ENCODE measurements at places on chromosomes 4 and X.

- no peak for DNase-seq
These were observed 1.5 kb upstream of the IL1RAPL1 start for GRCh38 chrX:28585767-28586166.

DNA sequence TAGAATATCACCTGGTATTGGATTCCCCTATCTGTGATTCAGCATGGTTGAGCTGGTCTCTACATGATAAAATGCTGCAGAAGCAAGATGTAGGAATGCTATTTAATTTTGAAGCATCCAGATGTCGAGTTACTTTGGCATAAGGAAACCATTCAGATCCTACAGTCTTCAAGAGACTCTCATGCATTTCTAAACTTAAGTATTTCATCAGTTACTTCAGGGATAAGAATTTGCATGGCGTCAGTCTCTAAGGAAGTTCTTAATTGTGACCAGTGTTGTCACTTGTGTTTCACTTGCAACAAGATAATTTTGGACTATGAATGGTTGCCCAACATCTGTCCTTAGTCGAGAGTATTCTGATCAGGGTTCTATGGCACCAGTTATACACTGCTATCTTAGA is 192.4 kb downstream of the CCNG2 start:
- DNase-seq, result no peak

GRCh38 chr4:46506876-46507275 is 116.9 kb upstream of the GABRA2 start:
- no peak for DNase-seq

- no peak for DNase-seq
These were observed 333.8 kb downstream of the C4orf33 start for GRCh38 chr4:129429581-129430320.

GRCh38 chrX:111302284-111302683 is 32.0 kb upstream of the CAPN6 start:
- DNase-seq, result no peak

DNA sequence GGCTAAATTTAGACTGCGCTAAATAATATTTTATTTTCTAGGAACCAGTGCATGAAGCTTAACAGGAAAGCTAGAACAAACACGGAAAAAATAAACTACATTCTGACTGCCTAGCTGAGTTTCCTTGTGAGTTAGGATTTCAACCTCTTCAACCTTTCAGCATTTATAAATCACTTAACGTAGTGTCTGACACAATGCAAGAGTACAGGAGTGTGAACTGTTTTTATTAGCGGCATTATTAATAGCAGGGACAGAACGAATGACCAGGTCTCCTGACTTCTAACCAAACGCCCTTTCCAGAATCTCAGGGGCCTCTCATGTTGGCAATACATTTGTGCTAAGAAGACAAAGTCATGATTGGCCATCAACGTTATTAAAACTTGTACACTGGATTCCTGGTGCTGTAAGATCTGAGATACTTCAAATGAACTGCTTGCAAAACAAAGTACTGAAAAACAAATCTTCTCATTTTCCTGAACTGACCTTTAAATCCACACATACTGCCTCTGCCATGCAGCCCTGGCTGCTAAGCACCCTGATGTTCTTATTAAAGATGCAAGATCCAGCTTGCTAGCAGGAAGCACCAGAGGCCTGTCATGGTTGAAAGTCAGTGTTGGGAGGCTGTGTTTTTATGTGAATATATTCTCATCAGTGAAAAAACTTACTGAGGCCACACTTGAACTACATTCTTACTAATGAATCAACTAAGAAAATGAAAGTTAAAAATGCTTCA is 380.4 kb upstream of the CPEB2 start:
- DNase-seq, result no peak

GRCh38 chr4:30847167-30847566 is 127.0 kb downstream of the PCDH7 start:
- no peak for DNase-seq

- no peak for DNase-seq
These were observed 21.0 kb downstream of the COL4A6 start for GRCh38 chrX:108417257-108417656.

DNA sequence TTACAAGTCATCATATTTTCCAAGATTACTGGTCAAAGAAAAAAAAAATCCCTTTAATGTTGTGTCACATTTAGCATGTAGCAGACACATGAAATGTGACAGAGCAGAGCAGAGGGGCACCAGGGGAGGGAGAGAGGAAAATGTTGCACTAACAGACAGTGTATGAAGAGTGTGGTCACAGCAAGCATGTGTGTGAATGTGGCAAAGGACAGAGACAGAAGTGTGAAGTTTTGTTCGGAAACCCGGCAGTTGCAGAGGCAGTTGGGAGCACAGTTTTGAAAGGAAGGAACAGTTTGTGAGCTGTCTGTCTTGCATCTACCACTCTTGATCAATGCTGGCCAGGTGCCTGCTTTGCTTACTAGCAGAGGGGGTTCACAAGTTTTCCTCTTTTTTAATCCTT is 83.9 kb upstream of the MAP3K15 start:
- DNase-seq, result no peak

- DNase-seq, result no peak
These were observed 157.3 kb upstream of the RAPGEF2 start for GRCh38 chr4:158945529-158946108.

DNA sequence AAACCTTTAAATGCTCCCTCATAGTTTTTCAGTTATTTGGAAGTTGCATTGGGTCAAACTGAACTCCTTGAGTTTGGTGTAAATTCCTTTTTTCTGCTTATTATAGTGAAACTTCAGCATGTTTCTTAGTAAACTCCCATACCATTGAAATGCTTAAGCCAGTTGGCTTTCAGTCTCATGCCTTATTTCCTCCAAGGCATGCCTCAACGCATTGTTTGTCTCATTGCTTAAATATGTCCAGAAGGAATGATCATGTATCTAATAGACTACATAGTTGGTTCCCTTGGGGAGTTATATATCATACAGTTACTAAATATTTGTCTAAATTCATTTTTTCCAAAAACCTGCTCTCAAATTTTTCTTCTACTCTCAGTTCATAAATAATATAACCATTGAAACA is 114.0 kb downstream of the STOX2 start:
- no peak for DNase-seq

DNA sequence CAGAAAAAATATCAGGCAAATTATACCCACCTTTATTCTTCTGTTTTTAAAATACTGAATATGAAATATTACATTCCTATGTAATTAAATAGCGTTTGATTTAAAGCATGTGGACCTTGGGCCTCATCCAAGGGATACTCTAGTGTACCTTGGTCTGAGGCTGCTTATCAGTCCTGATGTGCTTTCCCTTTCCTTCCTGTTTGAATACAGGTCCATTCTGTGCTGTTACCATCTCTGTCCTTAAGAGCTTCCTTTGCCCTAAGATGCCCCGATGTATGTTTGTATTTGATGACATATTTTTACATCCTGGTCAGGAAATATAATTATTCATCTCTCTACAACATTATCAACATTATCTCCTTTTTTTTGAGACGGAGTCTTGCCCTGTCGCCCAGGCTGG is 24.1 kb downstream of the FAT4 start:
- no peak for DNase-seq

DNA sequence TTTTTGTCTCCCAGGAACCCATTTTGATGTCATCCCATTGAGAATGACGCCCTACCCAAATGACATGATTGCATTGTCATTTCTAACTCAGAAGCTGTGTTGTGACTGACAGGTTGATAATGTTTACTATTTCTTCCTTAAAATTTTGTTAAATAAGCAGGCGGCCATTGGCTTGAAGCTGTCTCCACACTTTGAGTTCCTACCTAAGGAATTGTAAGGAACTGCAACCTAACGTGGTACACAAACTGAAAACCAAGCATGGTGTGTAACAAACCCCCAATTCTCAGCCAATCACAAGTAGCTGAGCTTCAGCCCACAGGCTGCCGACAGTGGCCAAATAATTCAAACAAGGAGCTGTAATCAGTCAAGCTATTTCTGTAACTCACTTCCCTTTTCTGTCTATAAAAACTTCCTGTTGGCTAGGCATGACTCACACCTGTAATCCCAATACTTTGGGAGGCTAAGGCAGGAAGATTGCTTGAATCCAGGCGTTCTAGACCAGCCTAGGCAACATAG is 2.9 kb upstream of the MND1 start:
- no peak for DNase-seq

GRCh38 chr4:61203436-61203790 is 3.3 kb downstream of the ADGRL3 start:
- no peak for DNase-seq

DNA sequence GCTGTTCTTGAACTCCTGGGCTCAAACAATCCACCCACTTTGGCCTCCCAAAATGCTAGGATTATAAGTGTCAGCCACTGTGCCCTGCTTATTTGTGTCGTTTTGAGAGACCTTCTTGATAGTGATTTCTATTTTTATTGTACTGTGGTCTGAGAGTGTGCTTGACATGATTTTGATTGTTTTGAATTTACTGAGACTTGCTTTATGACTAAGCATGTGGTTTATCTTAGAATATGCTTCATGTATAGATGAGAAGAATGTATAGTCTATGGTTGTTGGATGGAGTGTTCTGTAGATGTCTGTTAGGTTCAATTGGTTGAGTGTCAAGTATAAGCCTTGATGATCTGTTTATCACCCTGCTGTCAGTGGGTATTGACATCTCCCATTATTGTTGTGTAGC is 789.3 kb downstream of the IL1RAPL1 start:
- DNase-seq, result no peak

GRCh38 chr4:107392951-107393350 is 327.1 kb downstream of the PAPSS1 start:
- DNase-seq, result no peak

- DNase-seq, result no peak
These were observed 275.8 kb upstream of the IL1RAPL1 start for GRCh38 chrX:28311466-28311865.

DNA sequence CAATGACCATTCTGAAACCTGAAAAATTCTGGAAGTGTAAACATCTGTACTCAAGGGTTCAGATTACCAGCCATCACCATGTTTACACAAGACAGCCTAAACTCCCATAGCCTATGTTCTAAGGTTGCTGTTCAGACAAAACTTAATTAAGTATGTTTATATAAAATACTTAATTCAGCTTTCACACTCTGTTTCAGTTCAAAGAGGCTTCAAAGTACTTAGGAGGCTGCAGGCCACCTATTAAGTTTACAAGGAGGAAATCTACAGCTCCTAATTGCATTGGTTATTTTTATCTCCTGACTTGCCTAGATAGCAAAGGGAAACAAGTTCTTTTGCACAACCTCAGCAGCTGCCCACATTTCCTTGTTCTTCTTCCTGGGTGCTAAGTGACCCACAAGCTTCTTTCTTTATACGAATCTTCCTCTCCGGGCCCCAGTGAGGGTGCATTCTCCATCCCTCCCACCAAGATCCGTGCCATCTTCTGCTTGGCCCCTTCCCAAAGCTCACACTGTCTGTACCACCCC is 2.0 kb downstream of the GAK start:
- DNase-seq, result no peak

DNA sequence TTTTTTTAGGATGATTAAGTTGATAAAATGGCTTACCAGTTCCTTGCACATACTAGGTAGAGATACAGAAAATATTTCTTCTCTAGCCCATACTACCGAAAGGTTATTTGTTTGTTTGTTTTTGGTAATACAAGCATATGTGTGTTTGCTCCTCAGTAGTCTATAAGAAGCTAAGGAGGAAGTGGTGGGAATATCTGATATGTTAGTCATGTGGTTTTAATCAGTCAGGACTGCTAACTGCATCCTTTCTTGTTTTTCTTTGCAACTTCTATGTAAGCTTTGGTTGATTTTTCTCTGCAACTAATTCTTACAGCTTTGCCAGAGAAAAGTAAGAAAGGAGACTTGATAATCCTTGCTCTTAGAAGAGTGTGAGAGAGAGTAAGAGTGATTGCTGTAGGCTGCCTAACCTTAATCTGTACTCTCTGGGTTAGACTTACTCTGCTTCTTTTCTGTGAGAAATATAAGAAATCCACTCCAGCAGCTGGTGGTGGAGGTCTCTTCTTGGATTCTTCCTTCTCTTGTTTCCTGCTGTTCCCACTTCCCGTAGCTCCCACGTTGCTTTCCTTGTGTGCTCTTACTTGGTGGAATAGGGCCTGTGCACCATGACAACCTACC is 28.3 kb downstream of the SEPTIN11 start:
- no peak for DNase-seq

DNA sequence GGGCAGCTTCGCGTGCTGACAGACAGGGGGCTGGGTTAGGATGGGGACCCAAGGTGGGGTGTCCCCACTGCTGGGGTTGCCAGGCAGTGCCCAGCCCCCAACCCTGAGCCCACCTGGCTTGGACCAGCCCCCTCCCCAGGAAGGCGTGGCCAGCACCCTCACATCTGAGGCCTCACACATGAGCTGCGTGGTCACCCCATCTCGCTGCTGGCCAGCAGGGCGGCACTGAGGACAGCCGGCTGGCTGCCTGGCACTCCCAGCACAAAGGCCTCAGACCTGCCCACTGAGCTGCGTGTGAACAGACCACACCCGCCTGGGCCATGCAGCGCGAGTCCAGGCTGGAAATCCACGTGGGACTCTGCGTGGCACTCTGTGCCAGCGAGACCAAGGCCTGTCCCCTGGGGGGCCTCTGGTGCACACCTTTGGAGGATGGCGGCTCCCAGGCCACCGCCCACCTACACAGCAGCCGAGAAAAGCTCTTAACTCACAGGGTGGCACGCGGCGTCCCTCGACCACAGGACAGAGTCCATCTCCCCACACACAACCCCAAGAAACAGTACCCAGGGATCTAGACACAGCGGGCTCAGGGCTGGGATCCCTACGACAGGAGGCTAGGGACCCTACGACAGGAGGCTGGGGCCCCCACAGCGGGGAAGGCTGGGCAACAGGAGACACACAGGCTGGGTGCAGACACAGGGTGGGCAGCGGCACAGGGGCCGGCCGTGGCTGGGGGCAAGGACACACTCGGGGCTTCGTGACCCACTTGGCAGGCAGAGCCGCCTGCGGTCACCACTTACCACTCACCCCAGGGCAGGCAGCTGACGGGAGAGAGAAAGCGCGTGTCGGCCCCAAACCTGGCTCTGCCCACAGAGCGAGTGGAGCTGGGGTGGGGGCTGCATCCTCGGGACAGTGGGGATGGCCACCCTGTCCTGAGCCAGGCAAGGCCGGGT is 9.8 kb downstream of the DGKQ start:
- no peak for DNase-seq

DNA sequence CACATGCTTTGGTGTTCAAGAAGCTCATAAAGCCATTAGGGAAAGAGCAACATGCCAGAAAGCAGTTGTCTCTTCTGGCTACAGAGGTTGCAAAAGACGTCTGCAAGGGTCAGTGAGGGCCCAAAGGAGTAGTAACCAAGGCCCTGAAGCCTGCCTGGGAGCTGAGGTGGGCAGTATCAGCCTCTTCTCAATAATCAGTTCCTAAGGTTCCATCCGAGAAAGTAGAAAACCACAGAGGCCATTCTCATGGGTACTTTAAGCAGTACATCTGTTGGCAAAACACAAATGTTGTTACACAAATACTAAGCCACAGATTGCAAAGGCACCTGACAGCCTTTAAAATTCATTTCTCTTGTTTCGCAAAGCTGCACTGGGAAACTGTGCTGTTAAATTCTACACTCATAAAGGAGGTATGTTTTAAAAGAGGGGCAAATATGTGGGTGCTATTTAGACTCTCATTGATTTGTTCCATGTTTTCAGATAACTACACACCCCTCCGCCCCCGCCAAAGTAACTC is 37.7 kb downstream of the MECP2 start:
- no peak for DNase-seq

- DNase-seq, result no peak
These were observed 327.1 kb upstream of the VCX start for GRCh38 chrX:7515681-7516413.

- no peak for DNase-seq
These were observed 288.0 kb downstream of the AFF2 start for GRCh38 chrX:148788449-148788848.
